Activated CD4-positive, alpha-beta T cell treated with anti-CD3 and anti-CD28 coated beads, Interleukin-2, Interleukin-6, amounts not matched to agents 100 ng/mL and 50 ng/mL, durations not matched to agents 16 hours and 8 hours (primary cell): ENCODE measurements at places on chromosomes 6 and 20.

DNA sequence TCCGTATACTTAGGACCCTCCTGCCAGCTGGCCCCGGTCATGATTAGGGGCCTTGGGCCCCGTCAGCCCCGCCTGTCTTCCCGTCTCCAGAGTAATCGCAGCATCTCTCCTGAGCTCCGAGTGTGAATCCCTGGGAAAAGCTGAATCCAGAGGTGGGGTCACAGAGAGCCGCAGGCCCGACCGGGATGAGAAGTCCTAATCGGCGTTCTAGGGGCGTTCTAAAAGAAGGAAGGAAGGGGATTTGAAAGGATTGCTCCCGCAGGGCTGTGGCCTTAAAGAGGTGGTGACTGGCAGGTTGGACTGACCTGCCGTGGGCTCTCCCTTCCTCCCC lies 371 bp downstream of the HMGN4 start:
- DNase-seq, result no peak

- no peak for DNase-seq
Observed at GRCh38 chr6:18742406-18742805, 355.3 kb downstream of the RNF144B start.

- peak; percentile 77 for DNase-seq
Observed at GRCh38 chr6:105757512-105758200, 328.5 kb upstream of the PRDM1 start.

- DNase-seq, result no peak
Observed at GRCh38 chr6:47794577-47795135, 12.8 kb downstream of the OPN5 start.

DNA sequence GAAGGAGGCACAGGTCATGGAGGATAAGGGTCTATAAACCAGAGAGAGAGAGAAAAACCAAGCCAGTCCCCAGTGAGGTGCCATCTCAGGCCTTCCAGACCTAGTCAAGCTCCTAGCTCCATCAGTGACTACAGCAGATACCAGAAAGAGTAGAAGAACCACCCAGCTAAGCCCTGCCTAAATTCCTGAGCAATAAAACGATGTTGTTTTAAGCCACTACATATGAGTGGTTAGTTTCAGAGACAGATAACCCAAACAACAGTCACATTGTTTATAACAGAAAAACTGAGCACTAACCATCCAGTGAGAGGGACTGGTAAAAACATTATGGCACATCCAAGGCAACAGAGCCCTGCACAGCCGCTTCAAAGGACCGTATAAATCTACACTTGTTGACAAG lies 59.2 kb downstream of the BMP7 start:
- DNase-seq, result no peak

DNA sequence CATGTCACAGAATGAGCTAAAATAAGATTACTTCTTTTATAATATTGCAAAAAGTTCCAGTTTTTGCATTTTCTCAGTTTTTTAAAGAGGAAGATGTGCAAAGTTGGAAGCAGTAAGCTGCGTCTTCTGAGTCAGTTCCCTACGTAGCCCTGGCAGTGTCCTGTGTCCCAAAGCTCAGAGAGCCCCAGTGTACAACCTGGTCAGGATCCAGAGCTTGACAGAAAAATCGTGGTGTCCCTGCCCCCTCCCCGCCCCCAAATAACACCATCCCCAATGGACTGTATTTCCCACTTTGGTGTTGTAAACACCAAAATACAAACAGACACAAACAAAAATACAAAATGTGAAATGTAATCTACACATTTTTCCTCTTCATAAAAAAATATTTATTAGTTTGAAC lies 4.6 kb downstream of the SLC2A4RG start:
- DNase-seq, result no peak

DNA sequence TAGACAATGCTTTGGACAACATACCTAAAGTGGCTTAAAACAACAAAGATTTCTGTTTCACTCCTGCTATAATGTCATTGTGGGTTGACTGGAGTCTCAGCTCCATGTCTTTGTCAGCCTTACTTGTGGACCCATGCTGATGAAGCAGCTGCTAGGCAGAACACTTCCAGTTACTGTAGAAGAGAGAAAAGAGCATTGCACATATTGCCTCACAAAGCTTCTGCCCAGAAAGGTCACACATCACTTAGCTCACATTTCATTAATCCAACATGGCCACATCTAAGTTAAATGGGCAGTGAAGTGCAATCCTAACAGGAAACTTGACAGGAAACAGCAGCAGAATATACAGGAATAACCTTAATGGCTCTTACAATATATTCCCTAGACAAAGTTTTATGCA lies 480.5 kb upstream of the HTR1E start:
- no peak for DNase-seq

DNA sequence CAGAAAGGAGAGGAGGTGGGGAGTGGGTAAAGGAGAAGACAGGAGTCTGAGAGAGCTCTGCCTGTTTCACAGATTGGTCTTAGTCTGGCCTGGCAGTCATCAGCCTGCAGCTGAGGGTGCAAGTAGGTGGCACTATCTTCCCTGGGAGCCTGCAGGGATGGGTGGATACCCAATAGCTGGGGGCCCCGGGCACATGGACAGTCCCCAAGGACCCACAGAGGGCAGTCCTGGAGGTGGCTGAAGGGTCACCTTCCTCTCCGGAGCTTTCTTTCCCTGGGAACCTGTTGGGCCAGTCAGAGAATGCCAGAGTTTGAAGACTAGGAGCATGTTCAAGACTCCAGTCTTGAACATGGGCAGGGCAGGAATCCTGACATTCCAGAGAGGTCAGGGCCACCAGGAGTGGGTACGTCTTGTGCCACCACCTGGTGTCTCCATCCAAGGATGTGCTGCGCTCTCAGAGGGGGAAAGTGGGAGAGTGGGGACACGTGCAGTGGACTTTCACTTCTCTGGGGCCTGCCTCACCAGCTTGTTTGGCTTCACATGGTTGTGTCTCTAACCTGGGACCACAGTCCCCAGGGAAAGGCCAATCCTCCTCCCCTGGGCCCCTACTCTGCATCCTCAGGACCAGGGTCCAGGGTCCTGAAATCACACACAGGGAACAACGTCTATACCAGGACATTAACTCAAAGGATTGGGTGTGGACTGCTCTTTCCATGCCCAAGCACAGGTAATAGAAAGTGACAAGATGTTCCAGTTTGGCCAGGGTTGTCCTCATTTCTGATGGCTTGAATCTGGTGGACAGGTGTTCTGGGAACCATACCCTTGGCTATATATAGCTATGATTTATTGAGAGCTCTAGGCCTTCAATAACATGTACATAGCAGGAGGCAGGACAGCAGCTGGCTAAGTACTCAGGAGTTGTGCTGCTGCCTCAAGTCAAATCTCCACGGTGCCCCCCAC lies 18.0 kb downstream of the AARS2 start:
- DNase-seq, result no peak

DNA sequence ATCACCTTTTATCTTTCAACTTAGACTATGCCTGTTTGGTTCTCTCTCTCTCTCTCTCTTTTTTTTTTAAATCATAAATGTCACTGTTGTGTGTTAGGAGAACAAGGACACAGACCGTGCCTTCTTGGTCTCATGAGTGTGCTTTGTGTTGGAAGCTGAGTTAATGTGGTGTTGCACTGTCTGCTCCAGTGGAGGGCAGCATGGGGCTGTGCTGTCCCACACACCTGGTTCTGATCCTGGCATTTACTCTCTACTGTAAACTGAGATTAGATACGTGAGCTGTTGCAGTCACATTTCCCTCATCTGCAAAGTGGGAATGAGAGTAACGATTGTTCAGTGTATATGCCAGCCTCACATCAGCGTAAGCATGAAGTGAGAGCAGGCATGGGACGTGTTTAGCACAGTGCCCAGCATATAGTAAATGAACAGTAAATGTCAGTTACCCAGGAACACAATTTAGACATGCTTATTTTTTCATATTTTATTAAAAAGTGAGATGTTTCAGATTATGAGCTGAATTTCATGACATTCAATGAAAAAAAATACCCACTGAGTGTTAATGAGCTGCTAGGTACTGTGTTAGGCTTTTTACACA lies 161.1 kb downstream of the FARS2 start:
- no peak for DNase-seq

DNA sequence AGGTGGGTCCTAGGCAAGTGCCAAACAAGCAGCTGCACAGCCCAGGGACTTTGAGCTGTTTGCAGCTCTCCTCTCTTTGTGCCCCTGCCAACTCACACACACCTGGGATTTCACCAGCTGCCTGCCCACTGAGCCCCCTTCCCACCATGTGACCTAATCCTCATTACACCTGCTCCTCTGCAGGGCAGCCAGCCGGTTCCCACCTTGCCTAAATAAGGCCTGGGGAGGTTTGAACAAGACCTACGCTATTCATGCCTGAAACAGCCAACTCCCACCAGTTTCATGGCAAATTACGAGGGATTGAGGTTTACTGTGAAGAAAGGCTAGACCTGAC lies 92.6 kb upstream of the SOX4 start:
- DNase-seq, result no peak

GRCh38 chr6:17281100-17281496 lies at the start of gene RBM24:
Gene RBM24, plus strand, starts transcription at chr6:17281361. Its CDS starts 221 bp downstream, at chr6:17281582.
- DNase-seq, result peak; percentile 51

- no peak for DNase-seq
Observed at GRCh38 chr6:125586074-125586473, 163.4 kb upstream of the HEY2 start.

GRCh38 chr6:6005051-6006005 lies 1.4 kb downstream of the NRN1 start:
- no peak for DNase-seq

- no peak for DNase-seq
Observed at GRCh38 chr6:42627044-42627443, 63.2 kb downstream of the UBR2 start.

DNA sequence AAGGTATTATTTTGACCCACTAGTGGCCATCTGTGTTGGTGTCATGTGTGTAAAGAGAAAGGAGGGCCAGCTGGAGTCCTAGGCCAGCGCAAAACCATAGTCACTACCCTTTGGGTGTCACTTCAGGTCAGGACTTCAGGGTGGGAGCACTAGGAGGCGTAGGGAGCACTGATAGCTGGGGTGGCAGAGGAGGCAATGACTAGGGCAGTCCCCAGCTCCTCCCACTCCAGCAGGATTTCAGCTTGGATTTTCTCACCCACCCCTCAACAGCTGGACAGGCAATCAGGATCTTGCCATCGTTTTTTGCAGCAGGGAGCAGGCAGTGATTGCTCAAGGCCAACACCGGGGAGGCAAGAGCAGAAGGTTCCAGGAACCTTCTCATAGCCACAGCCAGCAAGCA lies 4.2 kb upstream of the HLA-DOA start:
- no peak for DNase-seq

DNA sequence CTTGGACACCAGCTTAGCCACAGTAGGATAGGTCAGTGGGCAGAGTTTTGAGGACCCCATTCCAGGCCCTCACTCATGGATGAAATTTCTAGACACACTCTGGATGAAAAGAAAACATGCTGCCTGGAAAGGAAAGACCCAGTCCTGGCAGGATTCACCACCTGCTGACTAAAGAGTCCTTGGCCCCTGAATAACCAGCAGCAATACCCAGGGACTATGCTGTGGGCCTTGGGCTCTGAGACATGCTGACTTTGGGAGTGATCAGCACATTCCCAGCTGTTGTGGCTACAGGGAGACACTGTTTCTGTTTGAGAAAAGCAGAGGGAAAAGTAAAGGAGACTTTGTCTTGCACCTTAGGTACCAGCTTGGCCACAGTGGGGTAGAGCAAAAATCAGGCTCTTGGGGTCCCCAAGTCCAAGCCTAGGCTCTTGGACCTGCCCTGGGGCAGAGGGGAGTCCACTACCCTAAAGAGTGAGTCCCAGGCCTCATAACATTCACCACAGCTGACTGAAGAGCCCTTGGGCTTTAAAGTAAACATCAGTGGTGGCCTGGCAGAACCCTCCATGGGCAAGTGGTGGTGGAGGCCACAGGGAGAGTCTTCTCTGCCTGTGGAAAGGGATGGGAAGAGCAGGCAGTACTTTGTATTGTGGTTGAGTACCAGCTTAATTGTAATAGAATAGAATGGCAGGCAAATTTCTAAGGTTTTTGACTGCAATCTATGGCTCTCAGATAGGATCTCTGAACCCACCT lies 516.8 kb downstream of the BCKDHB start:
- no peak for DNase-seq

DNA sequence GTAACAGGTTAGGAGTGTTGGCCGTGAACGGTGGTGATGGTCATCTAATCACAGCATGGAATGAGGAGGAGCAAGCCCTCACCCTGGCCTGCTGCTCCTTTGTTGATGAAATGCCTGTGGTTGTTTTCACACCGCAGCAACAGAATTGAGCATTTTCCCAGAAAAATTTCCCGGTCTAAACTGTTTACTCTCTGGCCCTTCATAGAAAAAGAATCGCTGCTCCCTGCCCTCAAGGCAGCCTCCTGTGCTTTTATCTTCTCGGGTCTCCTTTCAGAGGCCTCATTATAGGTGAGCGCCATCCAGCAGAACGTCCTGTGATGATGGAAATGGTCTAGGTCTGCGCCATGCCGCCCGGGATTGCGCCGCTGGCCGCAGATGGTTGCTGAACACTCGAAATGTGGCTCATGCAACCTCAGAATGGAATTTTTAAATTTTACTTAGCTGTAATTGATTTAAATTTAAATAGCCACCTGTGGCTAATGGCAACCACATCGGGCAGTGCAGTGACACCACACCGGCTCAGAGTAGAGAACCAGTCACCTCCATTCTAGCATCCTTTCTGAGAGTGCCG lies 30.2 kb downstream of the PHACTR3 start:
- DNase-seq, result no peak

DNA sequence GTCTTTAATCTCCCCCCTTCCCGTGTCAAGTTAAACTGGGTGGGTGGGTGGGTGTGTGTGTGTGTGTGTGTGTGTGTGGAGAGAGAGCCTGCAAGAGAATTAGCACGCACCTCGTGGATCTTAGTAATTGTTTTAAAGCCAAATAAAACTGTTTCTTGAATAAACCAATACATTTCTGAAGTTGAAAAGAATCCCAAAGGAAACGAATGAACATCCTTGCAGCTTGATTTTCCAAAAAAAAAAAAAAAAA lies 381 bp upstream of the BICRAL start:
- DNase-seq, result no peak

- DNase-seq, result no peak
Observed at GRCh38 chr20:49821870-49822331, 9.3 kb downstream of the SLC9A8 start.
